ENCODE measurements at places on chromosomes 5 and 9.

DNA sequence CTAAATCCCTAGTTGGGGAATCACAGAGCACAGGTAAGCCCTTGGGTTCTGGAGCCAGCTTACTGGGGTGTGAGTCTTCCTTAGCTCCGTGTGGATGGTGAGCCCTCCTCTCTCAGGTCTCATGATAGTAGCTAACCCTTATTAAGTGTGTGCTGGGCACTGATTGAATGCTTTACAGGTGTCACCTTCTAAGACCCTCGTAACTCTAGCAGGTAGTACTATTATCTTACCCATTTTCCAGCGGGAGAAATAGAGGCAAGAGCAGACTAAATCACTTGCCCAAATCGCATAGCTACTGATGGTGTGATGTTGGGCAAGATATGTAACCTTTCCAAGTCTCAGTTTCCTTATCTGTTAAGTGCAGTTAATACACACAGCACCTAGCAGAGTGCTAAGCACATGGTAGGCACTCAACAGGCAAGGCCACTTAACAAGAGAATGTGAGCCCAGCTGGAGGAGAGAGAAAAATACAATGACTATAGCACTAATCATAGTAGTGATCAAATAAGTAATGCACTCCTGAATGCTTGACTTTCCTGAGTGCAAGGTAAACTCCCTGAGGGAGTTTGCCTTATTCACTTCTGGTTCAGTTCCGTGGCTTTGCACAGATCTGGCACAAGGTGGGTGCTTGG is at the start of gene DCANP1:
Gene DCANP1, minus strand, starts transcription at position 51 of the 632 bp plus-strand sequence. CDS start 240 bp downstream, outside the sequence.
- DNase-seq, result no peak

GRCh38 chr5:59332236-59332973 is 561.1 kb downstream of the PDE4D start:
- no peak for DNase-seq

- DNase-seq, result no peak
These were observed 35.5 kb downstream of the GADD45G start for GRCh38 chr9:89640361-89640760.

GRCh38 chr9:81824802-81825730 is 103.2 kb upstream of the SPATA31D4 start:
- DNase-seq, result no peak

- peak; percentile 71 for DNase-seq
These were observed 230.3 kb downstream of the AUH start for GRCh38 chr9:91131433-91131839.

GRCh38 chr9:3608011-3608410 is 82.2 kb upstream of the RFX3 start:
- DNase-seq, result no peak

DNA sequence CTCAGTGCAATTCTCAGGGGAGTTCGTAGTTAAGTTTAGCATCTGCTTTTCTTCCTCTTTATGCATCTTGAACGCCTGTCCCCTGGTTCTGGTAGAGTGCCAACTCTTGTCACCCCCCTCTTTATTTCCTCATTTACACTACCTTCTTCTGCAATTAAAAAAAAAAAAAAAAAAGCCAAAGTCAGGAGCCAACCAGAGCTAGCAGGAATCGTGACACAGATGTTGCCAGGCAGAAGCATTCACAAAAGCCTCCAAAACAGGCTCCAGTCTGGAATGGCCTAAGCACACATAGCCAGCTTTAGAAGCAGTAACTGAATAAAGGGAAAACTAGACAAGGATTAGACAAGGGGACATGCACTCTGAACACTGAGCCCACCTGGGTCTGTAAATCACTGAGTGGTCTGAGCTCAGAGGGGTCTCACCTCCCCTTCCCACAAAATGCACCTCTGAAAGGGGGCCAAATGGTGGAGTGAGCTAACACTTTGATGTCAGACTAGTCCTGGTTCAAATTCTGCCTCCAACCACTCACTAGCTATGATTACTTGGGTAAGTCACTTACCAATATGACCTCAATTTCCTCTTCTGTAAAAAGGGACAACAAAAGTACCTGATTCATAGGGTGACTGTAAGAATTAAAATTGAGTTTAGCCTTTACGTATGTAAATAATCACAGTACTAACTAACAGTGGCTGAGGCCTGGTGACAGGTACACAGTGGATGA is 2.0 kb downstream of the CD74 start:
- peak; percentile 25 for DNase-seq

DNA sequence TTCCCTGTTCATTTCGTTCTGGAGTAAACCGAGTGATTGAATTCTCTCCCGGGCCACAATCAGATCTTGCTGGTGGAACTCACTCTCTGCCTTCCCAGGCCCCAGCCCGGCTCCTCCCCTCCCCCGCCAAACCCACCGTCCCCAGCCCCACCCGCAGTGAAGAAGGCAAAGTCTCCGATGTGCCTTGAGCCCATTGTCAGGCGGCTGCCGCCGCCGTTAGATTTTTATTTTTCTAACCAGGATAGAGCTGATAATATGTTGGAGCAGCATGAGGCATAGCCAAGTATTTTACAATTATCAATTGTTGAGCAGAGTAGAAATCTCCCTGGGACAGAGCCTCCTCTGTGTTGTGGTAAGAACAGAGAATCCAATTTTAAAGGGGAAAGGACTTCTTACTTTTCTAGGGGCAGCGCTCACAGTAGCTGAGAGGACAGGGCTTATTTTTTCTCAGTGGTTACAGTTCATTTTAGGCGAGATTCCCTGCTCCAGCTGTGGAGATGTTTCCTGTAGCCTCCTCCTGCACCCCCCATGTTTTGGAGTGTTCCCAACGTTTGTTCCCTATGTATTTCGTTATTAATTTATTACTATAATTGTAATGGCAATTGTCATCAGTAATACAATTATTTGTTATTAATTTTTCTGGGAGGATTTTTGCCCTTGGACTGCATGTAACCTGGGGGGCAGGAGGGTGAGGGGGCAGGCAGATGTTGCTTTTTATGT is 1.3 kb downstream of the PSAT1 start:
- no peak for DNase-seq

DNA sequence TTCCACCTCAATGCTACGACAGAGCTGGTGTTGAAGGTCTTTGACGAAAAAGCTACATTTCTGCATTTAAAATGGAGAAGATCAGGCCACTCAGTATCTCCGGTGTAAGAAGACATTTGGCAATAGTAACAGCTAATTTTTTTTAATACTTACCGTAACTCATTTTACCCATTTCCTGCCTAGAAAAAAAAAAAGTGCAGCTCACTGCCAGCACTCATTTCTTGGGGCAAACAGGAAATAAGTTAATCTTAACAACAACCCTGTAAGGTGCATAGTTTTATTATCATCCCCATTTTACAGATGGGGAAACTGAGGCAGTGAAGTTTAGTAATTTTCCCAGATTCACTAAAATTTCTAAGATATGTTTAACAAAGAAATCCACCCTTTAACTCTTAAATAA is 27.4 kb upstream of the KCNMB1 start:
- DNase-seq, result no peak

DNA sequence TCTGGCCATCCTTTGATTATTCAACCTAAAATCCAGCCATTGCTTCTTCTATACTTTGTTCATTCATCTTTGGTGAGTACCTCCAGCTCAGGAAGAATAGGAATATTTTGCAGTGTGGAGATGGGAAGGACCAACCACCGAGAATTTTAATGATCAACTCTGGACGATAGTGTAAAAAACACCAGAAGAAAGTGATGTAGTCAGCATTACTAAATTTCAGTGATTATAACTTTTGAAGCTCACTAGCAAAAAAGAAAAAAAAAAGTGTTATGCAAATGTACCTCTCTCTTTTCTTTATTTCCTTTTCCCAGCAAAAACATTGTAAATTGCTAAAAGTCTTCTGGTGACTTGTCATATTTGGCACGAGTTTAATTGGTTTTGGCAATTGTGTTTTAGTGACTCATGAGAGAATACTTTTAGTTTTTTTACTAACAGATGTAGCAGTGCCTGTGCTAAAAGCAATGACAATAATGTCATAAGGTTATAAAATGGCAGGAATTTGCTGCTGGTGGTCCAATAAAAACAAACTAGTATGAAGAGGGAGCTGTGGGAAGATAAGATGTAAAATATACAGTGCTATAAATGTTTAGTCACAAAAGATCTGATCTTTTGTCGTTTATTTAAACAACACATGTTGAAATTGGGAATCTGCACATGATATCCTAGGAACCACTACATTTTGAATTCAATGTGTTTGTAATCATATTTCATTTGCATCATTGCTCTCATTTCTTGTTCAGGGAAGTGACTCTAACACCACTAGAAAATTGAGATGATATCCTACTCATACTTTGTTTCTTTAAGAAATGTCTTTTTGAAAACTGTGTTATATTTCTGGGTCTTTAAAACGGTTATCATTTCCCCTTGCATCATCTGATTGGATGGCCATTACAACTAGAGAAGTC is 81.3 kb upstream of the ERCC6L2 start:
- no peak for DNase-seq

- no peak for DNase-seq
These were observed 202.4 kb upstream of the ZNF618 start for GRCh38 chr9:113673726-113674125.

- DNase-seq, result no peak
These were observed 1057.7 kb upstream of the DMAC1 start for GRCh38 chr9:8857068-8857925.

DNA sequence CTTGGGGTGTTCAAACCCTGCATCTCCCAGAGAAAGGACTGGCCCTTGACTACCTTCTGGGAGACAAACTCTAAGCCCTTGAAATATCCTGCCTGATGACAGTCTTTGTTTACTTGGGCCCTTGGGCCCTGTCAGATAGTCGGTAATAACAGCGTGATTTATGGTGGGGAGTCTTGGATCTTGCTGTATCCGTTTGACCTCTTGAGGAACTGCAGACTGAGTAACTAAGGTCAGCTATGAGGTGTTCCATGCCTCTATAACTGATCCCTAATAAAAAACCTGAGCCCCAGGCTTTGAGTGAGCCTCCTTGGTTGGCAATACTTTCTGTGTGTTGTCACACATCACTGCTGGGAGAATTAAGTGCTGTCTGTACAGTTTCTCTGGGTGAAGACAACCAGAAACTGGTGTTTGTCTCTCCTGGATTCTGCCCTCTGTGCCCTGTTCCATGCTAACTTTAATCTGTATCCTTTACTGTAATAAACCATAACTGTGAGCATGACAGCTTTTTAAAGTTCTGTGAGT is 56.2 kb upstream of the ANKRD33B start:
- DNase-seq, result no peak

DNA sequence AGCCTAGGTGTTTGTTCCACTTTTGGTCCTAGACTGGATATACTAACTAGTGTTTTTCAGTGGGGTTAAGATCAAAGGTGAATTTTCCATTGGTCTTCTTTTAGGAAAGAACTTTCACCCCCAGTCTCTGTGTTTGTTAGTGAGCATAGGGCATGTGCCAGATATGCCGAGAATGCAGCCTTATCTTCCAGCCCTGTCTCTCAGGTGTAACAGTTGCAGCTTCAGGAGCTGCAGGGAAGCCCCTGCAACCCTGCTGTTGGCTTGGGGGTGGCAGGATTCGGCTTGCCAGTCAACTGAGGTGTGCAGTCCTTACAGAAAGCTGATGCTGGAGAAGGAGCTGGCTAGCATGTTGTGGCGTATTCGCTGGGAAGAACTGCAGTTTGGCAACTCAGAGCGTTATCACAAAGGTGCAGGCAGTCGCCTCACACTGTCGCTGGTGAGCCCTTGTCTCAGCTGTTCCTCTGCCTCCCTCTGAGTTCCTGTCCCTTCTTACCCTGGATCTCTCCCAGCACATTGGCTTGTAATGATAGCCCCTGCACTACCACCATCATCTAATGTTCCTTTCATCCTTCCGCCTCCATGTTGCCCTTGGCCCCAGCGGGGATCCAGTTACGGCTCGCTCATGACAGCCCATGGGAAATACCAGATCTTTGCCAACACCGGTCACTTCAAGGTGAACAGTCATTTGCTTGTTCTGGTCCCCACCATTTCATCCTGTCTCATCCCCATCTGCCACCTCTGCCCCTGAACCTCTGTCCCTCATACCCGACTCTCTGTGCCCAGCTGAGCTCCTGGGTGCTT is 10.1 kb downstream of the NPR2 start:
- no peak for DNase-seq

DNA sequence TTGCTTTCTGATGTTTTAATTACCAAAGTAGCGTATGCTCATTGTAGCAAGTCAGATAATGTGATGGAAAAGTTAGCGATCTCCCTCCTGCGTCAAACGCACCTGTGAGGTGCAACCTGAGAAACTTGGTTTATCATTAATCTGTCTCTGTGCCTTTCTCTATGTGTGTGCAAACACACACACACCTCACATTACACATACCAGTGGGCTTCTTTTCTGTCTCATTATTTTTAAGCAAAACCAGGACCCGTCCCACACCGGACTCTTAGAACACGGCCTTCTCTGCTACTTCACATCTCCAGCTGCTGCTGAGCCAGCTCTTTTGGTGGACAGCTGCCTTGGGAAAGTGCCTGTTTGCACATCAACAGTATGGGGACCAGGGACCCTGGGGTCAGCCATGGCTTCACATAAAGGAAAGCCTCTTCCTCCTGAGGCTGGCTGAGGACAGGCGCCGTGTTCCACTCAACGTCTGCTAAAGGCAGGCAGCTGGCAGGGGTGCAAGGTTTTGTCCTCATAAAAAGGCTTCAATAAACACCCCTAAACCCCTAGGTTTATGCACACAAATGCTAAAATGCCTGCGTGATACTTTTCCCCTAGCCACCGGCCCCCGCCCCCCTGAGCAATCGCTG is 44.2 kb downstream of the MRPL36 start:
- DNase-seq, result no peak

DNA sequence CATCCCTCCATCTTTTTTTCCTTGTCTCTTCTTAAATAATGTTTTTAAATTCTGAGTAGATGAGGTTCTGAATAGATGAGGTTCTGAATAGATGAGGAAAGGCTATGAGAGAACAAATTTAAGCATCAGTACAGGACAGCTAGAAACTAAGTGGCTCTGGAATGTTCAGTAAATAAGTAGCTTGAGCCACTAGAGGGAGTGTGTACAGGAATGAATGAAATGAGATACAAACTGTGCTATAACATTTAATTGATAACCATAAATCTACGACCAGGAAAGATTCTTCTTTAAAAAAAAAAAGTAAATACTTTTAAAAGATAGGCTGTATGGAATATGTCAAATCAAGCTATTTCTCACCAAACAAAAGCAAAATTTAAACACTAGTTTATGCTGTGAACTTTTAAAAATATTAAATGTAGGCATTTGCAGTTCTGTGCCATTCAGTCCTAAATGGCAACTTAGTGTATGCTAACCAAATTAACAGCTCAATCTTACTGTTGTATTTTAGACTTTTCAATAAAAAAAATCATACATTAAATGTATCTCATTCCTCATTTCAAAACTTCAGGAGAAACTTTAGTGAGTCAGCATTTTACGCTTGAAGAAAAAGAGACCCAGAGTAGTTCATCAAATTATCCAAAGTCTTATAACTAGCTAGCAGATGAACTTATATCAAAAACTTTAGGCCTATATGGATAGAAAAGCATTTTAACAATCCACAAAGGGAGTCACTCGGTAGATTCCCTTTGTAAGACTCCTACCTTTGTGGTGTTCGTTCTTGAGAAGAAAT is 70.4 kb upstream of the SNX2 start:
- no peak for DNase-seq

GRCh38 chr5:22779499-22779898 is 73.6 kb downstream of the CDH12 start:
- DNase-seq, result no peak
